HAP-1 (cell line): ENCODE measurements at places on chromosomes 6 and 20.

DNA sequence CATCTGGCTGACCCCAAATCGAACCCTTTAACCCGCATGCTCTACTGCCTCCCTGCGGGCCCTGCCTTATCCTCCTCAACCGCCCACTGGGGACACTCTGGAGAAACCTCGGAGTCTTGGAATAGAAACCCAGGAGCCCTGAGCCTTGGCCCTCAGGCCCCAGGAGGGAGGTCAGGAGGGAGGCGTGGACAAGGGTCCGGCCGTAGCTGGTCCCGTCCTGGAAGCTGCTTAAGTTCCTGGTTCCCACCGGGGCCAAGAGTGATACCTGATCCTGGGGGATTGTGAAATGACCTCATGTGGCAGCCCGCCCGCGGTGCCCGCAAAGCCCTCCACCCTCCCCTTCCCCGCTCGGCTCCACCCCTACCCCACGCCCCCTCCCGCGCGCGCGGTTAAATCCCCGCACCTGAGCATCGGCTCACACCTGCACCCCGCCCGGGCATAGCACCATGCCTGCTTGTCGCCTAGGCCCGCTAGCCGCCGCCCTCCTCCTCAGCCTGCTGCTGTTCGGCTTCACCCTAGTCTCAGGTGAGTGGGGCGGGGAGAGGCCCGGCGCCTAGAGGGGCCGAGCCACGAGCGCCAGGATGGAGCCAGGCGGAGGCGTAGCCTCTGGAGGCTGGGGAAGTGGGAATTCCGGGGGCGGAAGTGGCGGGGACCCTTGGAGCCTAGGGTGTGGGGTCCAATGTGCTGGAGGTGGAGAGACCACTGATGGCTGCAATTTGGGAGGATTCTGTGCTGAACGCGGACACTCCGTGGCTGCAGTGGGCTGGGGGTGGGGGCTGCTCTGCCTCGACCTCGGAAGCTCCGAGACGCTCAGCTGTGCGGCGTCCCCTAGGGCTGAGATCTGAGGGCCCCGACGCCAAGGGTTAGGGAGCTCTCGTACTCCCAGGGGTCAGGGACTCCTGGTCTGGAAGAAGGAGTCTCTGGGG is at the start of gene WFDC2:
Gene WFDC2, plus strand, starts transcription at position 418 of the 926 bp plus-strand sequence. Its CDS starts 29 bp downstream, at position 447.
- no peak for DNase-seq

GRCh38 chr6:77630014-77630413 is 22.8 kb upstream of the MEI4 start:
- no peak for DNase-seq

DNA sequence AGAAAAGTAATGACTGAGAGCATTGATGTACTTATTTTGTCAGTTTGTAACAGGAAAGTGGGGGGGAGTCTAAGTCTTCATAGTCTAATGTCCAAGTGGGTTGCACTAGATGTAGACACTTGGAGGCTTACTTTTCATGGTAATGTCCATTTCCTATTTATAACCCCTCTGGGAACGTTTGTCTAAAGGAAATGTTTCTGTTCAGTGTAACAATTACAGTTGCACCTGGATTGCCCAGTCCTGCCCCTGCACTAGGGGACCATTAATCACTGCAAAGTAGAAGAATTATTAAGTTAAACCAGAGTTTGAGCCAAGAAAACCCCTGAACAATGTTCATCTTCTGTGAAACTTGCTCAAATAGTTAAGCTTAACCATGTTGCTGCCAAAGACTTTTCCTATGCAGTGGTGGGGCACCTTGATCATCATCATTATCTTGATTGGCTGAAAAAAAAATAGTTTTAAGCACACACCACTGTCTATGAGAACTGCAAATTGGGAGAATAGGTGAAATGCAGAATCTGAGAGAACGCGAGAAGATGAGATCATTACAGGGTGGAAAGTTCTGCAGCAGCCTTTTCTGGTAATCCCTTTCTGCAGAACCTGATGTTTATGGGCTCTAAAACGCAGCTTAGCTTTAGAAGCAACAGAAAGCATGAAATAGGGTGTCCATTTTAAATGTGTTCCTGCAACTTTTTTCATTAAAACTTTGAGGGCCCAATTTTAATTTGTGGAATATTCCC is 106.0 kb downstream of the ZNF217 start:
- no peak for DNase-seq

DNA sequence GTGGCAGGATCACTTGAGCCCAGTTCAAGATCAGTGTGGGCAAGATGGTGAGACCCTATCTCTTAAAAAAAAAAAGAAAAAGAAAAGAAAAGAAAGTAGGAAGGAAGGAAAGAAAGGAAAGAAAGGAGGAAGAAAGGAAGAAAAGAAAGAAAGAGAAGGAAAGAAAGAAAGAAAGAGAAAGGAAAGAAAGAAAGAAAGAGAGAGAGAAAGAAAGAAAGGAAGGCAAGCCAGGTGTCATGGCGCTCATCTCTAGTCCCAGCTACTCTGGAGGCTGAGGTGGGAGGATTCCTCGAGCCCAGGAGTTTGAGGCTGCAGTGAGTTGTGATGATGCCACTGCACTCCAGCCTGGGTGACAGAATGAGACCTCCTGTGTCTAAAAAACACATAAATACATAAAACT is 11.5 kb upstream of the SRC start:
- no peak for DNase-seq

GRCh38 chr6:3798055-3798919 is 46.8 kb upstream of the PXDC1 start:
- no peak for DNase-seq

- DNase-seq: no peak
These were observed 15.7 kb upstream of the IGF2R start for GRCh38 chr6:159953091-159953601.

DNA sequence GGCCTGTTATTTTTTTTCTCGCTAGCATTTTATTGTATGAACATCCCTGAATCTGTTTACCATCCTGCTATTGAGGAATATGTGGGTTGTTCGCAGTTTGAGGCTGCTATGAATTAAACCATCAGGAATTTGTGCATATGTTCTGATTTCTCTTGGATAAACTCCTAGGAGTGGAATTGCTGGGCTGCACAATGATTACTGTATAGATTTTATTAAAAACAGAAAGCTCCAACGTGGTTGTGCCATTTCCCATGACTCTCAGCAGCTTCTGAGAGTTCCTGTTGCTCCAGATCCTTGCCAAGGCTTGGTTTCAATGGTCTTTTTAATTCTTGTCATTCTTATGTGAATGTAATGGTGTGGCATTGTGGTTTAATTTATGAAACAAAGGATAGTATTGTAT is 75.1 kb downstream of the EDN3 start:
- no peak for DNase-seq

GRCh38 chr6:122222761-122223160 is 176.7 kb upstream of the HSF2 start:
- DNase-seq: no peak

- DNase-seq: no peak
These were observed 27.0 kb downstream of the ELOVL2 start for GRCh38 chr6:11017090-11017489.

DNA sequence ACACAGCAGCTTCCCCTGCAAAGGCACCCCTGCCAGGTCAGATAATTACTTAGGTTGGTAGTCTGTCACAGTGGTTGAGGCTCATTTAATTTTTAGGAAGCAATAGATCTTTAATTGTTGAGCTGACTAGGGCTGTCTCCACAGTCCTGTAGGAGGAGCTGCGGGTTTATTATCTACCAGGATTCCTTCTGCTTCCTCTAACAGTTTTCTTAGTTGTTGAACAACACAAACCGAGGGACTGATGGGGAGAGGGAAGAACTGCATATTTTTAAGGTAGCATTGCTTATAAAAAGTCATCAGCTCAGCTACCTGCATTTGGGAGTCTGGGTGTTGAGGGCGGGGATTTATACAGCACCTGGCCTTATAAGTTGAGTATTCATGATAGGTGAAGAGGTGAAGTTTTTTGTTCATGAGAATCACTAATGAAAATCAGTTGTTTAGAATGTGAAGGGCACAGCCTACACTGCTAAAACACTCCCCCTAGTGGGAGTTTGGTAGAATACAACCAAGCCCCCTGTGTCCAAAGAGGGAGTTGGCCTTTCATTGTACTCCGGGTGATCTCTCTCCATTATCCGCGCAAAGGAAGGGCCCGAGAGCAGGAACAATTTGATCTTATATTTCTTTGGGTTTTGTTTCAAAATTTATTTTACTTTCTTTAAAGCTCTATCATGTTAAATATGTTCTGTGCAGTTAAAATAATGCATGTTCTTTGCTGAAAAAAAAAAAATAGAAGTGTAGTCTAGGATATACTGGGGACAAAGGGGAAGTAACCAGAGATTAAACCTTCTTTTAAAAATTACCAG is 69.6 kb downstream of the SSR1 start:
- DNase-seq: peak; percentile 66

DNA sequence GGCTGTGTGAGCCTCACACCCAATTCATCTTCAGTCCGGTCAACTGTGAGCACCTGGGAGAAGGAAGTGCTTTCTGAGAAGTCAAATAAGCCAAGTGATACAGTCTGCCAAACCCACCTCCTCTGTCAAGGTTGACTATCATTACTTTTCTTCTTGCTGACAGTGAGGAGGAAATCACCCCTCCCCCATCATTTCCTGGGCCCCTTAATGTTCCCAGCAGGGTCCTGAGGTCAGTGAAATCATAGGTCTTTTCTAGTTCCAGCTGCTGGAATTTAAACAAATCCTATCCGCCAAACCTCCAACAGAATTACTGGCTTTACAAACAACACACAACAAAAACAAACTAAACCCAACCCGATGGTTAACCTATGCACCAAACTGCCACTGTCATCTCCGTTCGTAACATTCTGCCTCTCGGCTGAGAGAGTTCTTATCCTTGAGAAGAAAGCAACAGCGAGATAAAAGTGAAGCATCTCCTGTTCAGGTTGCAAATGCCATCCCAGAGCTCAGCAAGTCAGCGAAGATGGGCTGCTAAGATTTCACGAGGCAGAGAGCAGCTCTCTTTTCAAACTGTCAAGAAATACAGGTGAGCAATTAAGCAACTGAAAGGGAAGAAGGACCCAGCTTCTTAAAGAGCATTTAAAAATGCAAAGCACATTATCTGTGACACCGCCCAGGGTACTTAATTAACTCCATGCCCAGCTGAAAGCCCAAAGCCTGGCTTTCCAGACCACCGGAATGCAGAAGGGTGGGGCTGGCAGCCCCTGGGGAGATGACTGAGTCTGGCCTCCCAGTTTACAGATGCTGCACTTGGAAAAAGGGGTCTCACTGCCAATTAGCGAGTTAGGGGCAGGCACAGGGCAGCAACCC is 24.7 kb downstream of the GFOD1 start:
- DNase-seq: no peak

- peak; percentile 65 for DNase-seq
These were observed 157.7 kb upstream of the MMS22L start for GRCh38 chr6:97440590-97441176.

DNA sequence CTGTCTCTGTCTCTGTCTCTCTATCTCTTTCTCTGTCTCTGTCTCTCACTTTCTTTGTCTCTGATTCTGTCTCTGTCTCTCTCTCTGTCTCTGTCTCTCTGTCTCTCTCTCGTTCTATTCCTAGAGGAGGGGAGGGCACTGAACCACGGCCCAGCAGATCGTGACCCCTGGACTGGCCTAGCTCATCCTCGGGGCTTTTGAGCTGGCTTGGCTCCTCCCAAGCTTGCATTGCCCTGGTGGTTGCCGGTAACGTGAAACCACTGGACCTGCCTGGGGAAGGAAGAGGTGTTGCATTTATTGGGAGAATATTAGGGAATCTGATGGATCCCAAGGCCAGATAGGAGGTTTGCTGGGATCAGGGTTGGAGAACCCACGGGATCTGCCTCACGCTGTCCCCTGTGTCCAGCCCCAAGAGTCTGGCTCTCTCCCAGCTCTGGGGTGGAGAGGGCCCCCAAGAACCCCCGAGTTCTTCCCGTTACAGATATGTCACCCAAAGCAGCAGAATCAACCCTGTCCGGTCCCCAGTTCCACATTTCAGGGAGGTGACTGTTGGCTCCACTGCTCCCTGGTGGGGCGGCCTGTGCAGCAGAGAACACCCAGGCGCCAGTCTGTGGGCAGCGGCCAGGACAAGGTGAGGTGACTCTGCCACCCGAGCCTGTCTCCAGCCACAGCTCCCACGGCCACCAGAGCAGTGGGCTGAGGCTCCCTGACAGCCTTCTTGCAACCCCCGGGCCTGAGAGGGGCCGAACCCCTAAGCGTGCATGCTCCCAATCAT is 228.3 kb downstream of the TTLL2 start:
- DNase-seq: no peak

DNA sequence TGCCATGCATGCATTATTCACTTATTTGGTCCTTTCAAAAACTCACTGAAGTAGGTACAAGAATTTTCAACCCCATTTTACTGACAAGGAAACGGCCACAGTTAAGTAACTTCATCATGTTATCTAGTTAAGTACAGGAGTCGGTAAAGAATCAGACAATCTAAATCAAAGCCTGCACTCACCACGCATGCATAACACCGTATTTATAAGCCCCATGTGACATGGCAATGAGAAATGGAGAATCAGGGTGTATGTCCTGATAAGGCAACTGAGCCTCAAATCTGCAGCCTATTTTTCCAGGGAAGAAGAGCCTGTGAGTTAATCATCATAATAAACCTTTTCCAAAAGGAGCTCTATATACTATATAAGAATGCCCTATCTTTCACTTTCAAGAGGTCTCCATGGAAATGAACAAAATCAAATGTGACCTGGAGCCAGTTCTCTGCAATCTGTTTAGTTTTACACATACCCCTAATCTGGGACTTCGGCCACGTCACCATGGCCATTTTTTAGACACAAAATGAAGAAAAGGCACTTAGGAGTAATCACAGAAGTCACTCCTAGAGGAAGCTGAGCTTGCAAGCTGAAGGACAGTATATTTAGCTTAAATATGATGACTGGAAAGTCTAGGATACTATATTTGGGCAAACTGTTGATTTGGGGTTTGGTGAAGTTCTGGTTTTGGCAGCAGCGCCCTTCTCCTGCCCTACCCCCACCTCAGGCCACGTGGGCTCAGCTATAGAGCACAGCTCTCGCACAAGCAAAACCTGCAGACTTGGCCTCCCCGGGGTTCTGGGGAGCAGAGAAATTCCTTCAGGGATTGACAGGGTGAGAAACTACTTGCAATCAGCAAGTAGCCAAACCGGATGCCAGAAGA is 19.2 kb downstream of the TRAM2 start:
- DNase-seq: no peak

DNA sequence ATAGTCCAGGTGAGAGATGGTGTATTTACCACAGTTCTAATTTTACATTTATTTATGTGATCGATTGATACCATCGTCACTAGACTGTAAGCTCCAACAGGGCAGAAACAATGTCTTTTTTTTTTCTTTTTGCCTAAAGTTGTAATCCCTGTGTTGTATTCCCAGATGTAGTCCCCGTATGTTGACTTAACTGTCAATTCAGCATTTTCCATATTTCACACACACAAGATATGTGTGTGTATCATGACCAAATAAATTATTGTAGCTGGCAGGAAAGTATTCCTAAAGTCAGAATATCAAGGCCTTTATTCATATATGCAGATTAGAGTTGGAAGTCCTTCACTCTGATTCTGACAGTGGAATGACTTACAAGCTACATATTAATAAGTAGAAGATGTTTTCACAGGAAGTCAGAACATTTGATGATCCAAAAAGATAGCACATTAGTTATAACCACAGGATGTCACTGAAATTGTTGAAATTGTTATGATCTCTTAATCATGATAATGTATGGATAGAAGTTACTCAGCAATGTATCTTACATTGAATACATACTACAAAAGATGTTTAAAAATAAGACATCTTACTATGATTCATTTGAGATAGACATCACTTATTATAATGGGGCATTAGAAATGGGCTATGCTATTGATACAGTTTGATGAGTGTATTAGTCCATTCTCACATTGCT is 10.6 kb downstream of the RNF182 start:
- DNase-seq: no peak

GRCh38 chr6:169895000-169895759 is 143.8 kb downstream of the ERMARD start:
- DNase-seq: no peak
